ENCODE measurements at places on chromosomes 2 and 18. TPM values are rescaled to one million over a fixed set of nuclear protein-coding genes. Genes with fewer than 3 reads are reported as not detected.

DNA sequence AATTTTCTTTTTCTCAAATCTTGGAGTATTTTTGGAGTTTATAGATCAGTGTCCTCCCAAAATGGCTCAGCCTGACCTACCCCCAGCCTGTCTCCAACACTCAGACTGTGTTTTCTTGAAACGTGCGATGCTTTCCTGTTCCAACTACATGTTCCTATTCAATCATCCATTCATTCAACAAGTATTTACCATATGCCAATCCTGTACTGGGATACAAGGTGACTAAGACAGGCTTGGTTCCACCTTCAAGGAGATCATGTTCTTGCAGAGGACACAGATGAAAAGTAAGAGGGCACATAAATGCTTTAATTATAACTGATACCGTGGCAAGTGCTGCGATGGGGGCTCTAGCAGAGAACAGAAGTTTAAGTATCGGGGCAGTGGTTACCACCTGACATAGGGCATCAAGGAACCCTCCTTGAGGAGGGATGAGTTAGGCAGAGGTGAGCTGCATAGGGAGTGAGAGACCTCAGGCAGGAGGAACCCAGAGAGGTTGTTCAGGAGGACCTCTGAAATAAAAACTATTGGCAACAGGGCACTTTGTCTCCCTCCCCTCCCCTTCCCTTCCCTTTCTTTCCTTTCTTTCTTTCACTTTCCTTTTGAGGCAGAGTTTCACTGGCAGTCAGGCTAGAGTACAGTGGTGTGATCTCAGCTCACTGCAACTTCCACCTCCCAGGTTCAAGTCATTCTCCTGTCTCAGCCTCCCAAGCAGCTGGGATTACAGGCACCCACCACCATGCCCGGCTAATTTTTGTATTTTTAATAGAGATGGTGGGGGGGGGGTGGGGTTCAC, 469.0 kb downstream of the EPHA4 start:
- H3K36me3 ChIP-seq = no peaks in the 10 kb centered on the region
- no peak overlapping the region for H3K4me3 ChIP-seq
- no peak for DNase-seq
- H3K27me3 ChIP-seq = no peaks in the 10 kb centered on the region

IL36RN gene
- total RNA-seq = 0.25 TPM

UGT1A8 gene
- not detected for total RNA-seq

- H3K4me1 ChIP-seq = no peaks in the 10 kb centered on the region
- no peak overlapping the region for H3K4me3 ChIP-seq
- no peaks in the 10 kb centered on the region for H3K36me3 ChIP-seq
Observed at GRCh38 chr2:209721497-209721896, 50.1 kb upstream of the UNC80 start.

- no peak overlapping the region for H3K4me3 ChIP-seq
- no peaks in the 10 kb centered on the region for H3K27me3 ChIP-seq
- no peak for DNase-seq
- H3K4me1 ChIP-seq = no peaks in the 10 kb centered on the region
Observed at GRCh38 chr2:223692191-223692947, 90.2 kb upstream of the SCG2 start.
